AG04449 (cell line): ENCODE measurements at places on chromosomes 16 and 17.

DNA sequence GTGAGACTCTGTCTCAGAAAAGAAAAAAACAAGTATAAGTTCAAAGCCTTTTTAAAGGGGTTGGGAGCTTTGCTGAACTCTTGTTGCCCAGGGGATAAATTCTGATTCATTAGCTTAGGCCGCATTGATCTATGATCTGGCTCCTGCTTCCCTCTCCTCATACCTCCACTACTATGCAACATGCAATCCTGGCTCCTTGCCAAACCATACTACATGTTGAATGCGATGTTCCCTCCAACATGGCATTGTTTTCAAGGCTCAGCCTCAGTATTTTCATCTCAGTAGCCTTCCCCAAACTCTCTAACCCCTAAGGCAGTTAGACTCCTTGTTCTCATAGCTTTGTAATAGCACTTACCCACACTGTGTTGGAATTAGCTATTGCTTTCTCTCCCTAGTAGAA, 6.2 kb downstream of the REXO5 start:
- no peak for DNase-seq

DNA sequence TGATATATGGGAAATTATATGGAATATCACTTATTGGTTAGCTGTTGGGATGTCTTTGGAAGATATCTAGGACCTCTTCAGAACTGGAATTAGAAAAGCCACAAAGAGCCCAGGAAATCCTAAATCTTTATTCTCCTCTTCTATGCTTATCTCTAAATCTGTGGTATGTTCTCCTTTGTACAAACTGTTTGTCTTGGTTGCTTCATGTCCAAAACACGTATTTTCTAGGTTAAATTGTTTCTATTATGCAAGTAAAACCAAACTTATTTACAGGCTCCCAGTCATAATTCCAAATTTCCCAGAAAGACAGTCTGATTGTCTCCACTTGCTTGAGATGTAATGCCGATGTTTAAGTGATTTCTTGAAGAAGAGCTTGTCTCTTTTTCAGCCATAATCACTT, 650.9 kb downstream of the CDH11 start:
- no peak for DNase-seq

GRCh38 chr16:85259832-85260167, 147.5 kb upstream of the CIBAR2 start:
- no peak for DNase-seq

- DNase-seq: no peak
These were observed 6.6 kb downstream of the PALB2 start for GRCh38 chr16:23634461-23635036.
